Activated CD8-positive, alpha-beta memory T cell treated with anti-CD3 and anti-CD28 coated beads, Interleukin-2, amount 10 ng/mL, durations not matched to agents 7 days and 5 days (primary cell): ENCODE measurements at places on chromosomes 6 and 20. TPM values are rescaled to one million over a fixed set of nuclear protein-coding genes. Genes with fewer than 3 reads are reported as not detected.

DNA sequence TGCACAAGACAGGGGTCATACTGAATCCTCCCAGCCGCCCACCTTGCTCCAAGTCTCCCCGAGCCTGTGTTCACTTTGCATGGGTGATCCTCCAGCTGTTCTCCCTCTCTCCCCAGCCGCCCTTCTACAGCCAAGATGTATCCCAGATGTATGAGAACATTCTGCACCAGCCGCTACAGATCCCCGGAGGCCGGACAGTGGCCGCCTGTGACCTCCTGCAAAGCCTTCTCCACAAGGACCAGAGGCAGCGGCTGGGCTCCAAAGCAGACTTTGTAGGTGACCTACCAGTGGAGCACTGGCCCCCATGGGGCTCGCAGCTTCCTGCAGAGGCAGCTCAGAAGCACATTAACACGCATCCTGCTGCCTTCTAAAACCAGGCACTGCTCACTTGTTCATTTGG, 14.6 kb upstream of the IFT52 start:
- H3K36me3 ChIP-seq: no peaks in the 10 kb centered on the region
- H3K27me3 ChIP-seq: no peaks in the 10 kb centered on the region
- no peak overlapping the region for H3K4me3 ChIP-seq
- DNase-seq: no peak

FAXC gene
- 0.30 TPM for total RNA-seq

OR12D1 gene
- total RNA-seq: not detected

APCDD1L gene
- total RNA-seq: not detected

- H3K4me3 ChIP-seq: peak overlapping the region; percentile 35
- peaks cover 4% of the 10 kb centered on the region for H3K36me3 ChIP-seq
- H3K4me1 ChIP-seq: peaks cover 9% of the 10 kb centered on the region
- no peak overlapping the region for H3K27ac ChIP-seq
Measured at GRCh38 chr6:1624058-1624850, 14.5 kb downstream of the FOXC1 start.

DNA sequence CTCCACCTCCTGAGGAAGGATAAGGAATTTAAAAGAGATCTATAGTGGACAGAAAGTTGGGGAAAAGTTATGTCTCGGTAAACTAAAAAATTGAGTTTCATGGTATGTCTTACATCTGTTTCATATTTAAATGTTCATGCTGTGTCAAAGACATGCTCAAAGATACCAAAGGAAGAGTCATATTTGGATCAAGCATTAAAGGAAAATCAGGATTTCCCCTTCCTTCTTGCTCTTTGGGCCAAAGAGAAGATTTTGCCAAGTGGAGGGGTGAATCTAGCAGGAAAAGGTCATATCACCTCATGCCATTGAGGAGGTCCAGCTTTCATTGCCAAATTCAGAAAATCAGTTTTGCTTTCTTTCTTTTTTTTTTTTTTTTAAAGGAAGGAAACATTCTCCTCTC, 192.4 kb downstream of the OGFRL1 start:
- no peak overlapping the region for H3K27ac ChIP-seq
- H3K4me1 ChIP-seq: no peaks in the 10 kb centered on the region
- no peak overlapping the region for H3K4me3 ChIP-seq
- H3K27me3 ChIP-seq: no peaks in the 10 kb centered on the region

DNA sequence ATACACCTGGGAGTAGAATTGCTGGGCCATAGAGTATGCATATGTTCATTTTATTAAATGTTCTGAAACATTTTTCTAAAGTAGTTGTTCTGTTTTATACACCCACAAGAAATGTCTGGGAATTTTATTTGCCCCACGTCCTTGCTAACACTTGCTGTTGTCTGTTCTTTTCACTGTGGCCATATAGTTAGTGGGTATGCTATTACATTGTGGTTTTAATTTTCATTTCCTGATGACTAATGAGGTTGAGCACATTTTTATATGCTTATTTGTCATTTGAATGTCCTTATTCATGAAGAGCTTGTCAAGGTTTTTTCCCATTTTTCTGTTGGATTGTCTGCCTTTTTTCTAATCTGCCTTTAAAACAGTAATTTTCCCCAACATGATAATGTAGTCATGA, 41.5 kb upstream of the TGM3 start:
- H3K27ac ChIP-seq: no peak overlapping the region
- H3K4me1 ChIP-seq: peaks cover 15% of the 10 kb centered on the region
- no peaks in the 10 kb centered on the region for H3K36me3 ChIP-seq

SLC22A7 gene
- total RNA-seq: not detected

GRCh38 chr20:6362245-6362644, 239.4 kb upstream of the FERMT1 start:
- no peaks in the 10 kb centered on the region for H3K4me1 ChIP-seq
- H3K27ac ChIP-seq: no peak overlapping the region
- H3K4me3 ChIP-seq: no peak overlapping the region
- DNase-seq: no peak
- no peaks in the 10 kb centered on the region for H3K36me3 ChIP-seq
- H3K27me3 ChIP-seq: no peaks in the 10 kb centered on the region

- no peak for DNase-seq
- H3K36me3 ChIP-seq: peaks cover 2% of the 10 kb centered on the region
- H3K4me1 ChIP-seq: peaks cover 36% of the 10 kb centered on the region
- H3K27me3 ChIP-seq: peaks cover 2% of the 10 kb centered on the region
Measured at GRCh38 chr6:29764422-29765196, 41.4 kb downstream of the HLA-F start.

GRCh38 chr6:132643547-132643946, 15.4 kb downstream of the TAAR1 start:
- no peak for DNase-seq
- H3K4me3 ChIP-seq: no peak overlapping the region
- H3K27ac ChIP-seq: no peak overlapping the region
- peaks cover 40% of the 10 kb centered on the region for H3K27me3 ChIP-seq

GRCh38 chr20:49146442-49147225, 41.5 kb downstream of the STAU1 start:
- H3K4me3 ChIP-seq: no peak overlapping the region
- peaks cover 8% of the 10 kb centered on the region for H3K4me1 ChIP-seq
- no peaks in the 10 kb centered on the region for H3K27me3 ChIP-seq

CCHCR1 gene
- total RNA-seq: 57.9 TPM

SLC44A4 gene
- not detected for total RNA-seq

- no peaks in the 10 kb centered on the region for H3K27me3 ChIP-seq
- DNase-seq: no peak
- peaks cover 58% of the 10 kb centered on the region for H3K4me1 ChIP-seq
- peaks cover 21% of the 10 kb centered on the region for H3K36me3 ChIP-seq
- H3K4me3 ChIP-seq: no peak overlapping the region
Measured at GRCh38 chr6:105596284-105596755, 193.4 kb upstream of the PREP start.

- no peak overlapping the region for H3K27ac ChIP-seq
- DNase-seq: no peak
- H3K36me3 ChIP-seq: peaks cover 2% of the 10 kb centered on the region
- no peak overlapping the region for H3K4me3 ChIP-seq
- H3K4me1 ChIP-seq: peaks cover 23% of the 10 kb centered on the region
- no peaks in the 10 kb centered on the region for H3K27me3 ChIP-seq
Measured at GRCh38 chr6:38024908-38025307, 205.4 kb downstream of the ZFAND3 start.

- H3K27ac ChIP-seq: no peak overlapping the region
- H3K4me1 ChIP-seq: peaks cover 9% of the 10 kb centered on the region
- H3K36me3 ChIP-seq: peaks cover 2% of the 10 kb centered on the region
- no peak overlapping the region for H3K4me3 ChIP-seq
- no peak for DNase-seq
- H3K27me3 ChIP-seq: no peaks in the 10 kb centered on the region
Measured at GRCh38 chr6:131728296-131728939, 17.6 kb upstream of the CTAGE9 start.
